Activated T-cell treated with anti-CD3 and anti-CD28 coated beads, Interleukin-2, amount 50 U/mL, for 48 hours (primary cell): ENCODE measurements at places on chromosomes 12 and 14.
A peak's percentile ranks its signal among the peaks of the same experiment; 100 is the strongest.

- DNase-seq, result no peak
Observed at GRCh38 chr12:70543444-70543843, 93.8 kb downstream of the PTPRB start.

DNA sequence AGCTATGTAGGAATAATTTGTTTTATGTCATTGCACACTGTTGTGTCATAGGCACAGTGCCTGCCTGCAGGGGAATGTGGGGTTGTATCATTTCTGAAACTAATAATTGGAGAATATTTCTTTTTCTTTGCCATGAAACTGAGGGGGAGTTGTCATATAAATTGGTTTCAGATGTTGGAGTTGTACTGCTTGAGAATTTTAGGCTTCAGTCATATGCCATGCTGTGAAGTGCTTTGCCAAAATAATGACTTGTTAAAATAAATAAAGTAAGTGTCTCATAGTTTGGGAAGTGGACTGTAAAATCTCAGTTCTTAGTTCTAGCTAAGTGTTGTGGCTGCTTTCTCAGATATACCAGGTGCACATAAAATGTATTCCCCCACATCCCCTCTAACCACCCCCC is 116.8 kb downstream of the DAAM1 start:
- DNase-seq, result no peak

DNA sequence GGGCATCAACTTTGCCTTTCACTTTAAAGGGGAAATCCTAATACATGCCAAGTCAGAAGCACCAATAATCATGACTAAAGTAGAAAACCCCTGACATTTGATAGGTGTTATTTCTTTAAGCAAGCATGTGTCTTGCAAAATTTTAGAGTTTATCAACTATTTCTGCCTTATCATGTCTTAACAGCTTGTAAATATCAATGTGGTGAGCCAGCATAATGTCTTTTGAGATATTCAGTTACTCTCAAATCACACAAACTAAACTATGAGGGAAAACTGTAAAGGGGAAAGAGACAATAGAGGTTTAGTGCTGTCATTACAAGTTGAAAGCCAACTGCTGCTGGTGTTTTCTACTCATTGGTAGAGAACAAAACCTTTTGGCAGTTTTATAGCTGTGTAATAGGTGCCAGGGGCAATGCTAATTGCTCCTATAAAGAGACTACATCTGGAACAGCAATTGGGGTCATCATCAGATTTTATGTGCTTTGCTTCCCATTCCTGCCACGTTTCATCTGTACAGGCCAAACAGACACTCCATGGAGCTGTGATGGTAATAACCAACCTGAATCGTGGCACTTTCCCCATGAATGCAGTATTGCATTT is 1027.4 kb downstream of the FSCB start:
- no peak for DNase-seq

- DNase-seq, result peak; percentile 28
Observed at GRCh38 chr14:58732387-58732786, 94.6 kb downstream of the DACT1 start.

DNA sequence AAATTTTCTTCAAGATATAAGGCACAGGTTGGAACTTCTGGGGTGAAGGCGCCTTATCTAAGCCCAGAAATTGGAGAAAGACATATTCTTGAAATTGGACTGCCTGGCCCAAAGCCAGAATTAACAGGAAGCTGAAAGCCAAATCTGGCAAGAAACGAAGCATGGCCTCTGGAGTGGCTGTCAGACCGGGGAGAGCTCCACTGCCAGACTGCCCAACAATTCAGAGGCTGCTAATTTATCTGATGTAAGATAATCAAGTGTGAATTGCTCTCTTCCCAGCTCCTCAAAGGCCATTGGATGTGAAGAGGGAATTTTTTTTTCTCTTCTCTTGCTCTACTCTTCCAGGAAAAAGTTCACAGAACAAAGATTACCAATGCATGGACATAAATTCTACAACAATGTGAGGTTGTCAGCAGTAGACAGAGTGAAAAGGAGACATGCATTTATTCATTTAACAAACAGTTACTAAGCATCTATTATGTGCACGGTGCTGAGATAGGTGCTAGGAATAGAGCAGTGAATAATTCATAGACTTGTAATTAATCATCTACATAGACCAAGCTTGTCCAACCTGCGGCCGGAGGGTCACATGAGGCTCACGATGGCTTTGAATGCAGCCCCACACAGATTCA is at the start of gene GDF3:
TSS of gene GDF3 (minus strand) at position 210 of the 632 bp plus-strand sequence. CDS start at position 163, 47 bp downstream.
- DNase-seq, result no peak

GRCh38 chr12:72214163-72214562 is 58.0 kb upstream of the TRHDE start:
- no peak for DNase-seq

DNA sequence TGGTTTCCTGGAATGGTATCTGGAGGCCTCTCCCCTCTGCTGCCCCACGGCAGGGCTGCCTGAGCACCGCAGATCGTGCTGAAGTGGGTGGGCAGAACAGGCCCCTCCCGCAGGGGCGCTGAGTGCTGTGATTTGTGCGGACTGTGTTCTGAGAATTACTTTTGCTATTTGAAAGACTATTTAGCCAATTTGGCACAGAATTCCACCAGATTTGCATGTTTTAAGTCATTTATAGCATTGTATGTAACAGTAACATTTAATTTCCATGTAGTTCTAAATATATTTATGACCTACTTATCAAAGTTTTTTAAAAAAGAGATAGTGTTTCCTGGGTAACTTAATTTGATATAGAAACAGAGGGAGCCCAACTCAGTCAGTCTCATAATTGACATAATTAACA is 55.3 kb downstream of the TNFAIP2 start:
- DNase-seq, result no peak

- peak; percentile 99 for DNase-seq
Observed at GRCh38 chr12:113334786-113335539, at the start of gene SLC8B1. Gene SLC8B1, minus strand, starts transcription at chr12:113335109. Its CDS starts 2,231 bp downstream, at chr12:113332878.

DNA sequence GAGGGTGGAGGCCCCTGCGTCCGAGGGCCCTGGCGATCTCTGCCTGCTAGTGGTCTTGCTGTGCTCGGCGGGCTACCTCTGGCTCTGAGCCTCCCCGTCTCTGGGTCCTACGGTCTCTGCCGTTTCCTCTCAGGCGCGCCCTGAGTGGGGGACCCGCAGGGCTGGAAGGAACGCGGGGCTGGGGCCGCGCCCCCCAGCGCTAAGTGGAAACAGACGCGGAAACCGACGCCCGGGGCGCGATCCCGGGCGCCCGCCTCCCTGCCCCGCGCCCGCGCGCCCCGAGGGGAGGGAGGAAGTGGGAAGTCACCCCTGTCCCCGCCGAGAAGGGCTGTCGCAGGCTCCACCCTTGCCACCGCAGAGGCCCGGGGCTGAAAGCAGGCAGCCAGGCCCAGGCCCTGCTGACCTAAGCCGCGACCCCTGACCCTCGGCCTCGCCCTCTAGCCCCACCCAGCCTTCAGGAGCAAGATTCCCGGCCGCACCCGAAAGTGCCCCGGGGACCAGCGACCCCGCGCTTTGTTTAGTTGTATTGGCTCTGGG is 831 bp downstream of the CRIP1 start:
- DNase-seq, result peak; percentile 75

DNA sequence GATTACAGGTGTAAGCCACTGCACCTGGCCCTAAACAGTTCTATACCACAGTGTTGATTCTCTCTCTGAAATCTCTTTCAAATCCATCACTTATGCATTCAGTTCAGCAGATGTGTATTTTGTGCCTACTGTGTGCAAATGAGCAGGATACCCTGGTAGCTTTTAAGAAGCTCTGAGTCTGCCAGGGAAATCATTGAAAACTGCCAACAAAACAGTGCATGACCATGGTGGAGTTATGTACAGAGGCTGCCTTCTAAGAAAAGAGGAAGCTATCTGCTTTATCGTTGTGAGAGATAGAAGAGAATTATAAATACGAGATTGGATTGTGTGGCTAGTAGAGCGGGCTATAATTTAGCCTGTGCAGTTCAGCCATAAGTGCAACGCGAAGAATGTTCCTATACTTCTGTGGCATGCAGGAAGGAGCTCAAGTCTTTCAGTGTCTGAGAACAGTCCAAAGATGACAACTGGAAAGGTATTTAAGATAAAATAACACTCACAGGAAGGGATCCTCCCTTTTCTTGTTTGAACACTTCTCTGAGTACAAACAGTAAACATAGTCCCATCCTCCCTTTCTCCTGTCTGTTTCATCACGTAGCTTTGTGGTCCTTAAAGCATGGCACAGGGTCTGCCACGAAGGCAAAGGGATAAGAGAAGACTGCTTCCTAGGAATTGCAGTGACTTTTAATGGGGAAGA is 4.3 kb downstream of the DIP2B start:
- DNase-seq, result no peak

DNA sequence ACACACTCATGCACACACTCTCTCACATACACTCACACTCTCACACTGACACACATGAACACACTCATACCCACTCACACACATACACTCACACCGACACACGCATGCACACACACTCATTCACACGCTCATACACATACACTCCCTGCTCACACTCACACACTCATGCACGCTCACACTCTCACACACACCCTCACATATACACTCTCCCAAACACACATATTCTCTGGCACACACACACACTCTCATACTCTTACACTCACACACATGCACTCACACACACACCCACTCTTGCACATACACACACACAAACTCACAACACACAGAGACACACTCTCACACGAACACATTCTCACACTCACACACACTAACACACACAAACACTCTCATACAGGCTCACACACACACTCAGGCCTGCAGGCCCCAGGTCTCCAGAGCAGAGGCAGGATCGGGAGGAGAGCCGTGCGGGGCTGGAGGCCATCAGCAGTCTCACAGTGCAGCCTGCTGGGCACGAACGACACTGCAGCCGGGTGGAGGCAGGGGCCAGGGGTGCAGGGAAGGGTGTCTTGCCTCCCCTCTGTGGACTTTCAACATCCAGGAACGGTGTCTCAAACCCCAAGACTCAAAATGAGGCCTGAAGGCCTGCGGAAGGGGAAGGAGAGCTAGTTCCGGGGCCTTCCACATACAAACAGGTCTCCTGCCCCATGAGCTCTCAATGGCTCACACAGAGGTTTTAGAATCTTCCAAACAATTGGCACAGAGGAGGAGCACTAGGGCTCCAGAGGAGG is 148.7 kb downstream of the ANO2 start:
- peak; percentile 41 for DNase-seq

- DNase-seq, result no peak
Observed at GRCh38 chr12:27009881-27010301, 4.3 kb downstream of the TM7SF3 start.

GRCh38 chr12:40313928-40314327 is 89.1 kb downstream of the LRRK2 start:
- no peak for DNase-seq

DNA sequence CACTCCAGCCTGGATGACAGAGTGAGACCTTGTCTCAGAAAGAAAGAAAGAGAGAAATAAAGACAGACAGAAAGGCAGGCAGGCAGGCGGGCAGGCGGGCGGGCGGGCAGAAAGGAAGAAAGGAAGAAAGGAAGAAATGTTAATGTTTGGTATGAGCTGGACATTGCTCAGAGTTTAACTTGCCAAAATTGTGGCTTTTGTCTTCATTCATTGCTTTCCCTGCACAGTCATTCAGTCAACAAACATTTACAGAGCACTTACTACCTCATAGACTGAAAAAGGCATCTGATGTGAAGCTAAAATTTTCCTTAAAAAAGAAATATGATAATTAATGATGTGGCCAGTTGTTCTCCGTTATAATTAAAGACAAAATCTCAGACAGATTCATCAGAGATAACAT is 247.1 kb downstream of the SPTSSA start:
- no peak for DNase-seq

DNA sequence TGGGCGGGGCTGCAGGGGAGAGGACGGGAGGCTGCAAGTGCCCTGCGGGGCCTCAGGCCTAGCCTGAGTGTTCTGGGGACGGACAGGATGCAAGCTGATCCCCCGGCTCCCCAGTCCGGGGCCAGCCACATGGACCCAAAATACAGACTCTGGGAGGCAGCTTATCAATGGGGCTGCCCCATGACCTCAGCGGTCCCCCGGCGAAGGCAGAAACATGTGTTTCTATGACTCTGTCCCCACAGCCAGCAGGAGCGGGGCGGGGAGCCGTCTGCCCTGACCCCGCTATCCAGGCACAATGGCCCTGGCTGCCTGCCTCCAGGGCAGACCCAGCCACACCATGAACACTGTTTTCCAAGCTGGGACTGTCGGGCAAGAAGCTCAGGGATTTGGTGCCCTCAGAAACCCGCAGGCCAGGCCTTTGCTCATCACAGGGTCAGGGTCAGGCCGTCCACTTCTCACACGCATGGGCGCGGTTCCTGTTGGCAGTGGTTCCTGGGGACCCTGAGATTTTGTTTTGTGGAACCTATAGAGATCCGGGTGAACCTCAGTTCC is 75.0 kb downstream of the RFLNA start:
- DNase-seq, result no peak

GRCh38 chr14:104593241-104593701 is 11.3 kb downstream of the TMEM179 start:
- DNase-seq, result no peak

- DNase-seq, result peak; percentile 17
Observed at GRCh38 chr12:97960741-97961608, 498.4 kb downstream of the RMST start.

DNA sequence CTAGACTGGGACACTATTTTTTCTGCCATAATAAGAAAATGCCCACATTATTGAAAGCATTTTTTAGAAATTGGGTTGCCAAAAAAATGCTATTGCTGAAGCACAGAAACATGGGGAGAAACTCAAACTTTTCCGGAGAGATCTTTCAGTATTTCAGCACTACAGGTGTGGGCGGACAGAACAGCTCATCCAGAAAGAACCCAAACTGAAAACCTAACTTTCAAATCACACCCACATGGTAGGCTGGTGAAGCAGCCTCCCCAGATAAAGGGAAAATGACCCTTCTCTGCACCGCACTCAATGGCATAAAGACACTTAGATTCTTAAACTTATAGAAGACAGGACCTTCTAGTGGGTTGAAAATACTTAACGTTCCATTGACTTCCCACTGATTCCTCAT is 62.3 kb upstream of the TMPO start:
- DNase-seq, result peak; percentile 27

DNA sequence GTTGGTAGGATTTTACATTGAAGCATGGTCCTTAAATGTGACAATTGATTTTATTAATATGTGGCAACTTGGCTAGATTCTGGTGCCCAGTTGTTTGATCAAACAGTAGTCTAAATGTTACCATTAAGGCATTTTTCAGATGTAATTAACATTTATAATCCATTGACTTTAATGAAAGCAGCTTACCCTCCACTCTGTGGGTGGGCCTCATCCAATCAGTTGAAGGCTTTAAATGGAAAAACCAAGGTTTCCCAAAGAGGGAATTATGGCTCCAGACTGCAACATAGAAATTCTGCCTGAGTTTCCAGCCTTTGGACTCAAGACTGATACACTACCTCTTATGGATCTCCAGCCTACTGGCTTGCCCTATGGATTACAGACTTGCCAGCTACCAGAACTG is 1153.2 kb downstream of the BCL11B start:
- DNase-seq, result no peak

- DNase-seq, result no peak
Observed at GRCh38 chr12:111437816-111438454, 32.2 kb downstream of the SH2B3 start.
